ENCODE measurements at places on chromosomes 6 and 20.

DNA sequence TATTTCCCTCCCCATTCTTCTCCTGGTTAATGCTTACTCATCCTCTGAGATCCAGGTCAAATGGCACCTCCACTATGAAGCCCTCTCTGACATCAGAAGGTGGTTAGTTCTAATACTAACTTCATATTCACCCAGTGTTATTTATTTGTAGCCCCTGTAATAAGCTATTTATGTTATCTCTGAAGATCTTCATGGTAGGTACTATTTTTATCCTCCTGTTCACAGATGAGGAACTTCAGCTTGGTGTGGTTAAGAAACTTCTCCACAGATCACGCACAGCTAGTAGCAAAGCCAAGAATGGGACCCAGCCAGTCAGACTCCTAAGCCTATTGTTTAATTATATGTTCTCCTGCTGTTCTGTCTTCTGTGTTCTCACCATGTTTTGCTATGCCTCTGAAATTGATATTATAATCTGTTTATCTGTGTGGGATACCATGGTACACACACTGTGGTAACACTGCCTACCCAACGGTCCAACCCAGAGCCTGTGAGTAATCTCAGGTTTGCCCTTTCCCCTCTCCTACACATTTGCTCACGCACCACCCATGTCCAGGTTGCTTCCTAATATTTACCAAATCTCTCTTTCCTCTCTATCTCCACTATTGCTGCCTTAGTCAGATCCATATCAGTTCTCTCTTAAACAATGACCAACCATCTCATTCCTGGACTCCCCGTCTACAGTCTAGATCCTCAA is 98.4 kb downstream of the IPCEF1 start:
- no peak for DNase-seq

DNA sequence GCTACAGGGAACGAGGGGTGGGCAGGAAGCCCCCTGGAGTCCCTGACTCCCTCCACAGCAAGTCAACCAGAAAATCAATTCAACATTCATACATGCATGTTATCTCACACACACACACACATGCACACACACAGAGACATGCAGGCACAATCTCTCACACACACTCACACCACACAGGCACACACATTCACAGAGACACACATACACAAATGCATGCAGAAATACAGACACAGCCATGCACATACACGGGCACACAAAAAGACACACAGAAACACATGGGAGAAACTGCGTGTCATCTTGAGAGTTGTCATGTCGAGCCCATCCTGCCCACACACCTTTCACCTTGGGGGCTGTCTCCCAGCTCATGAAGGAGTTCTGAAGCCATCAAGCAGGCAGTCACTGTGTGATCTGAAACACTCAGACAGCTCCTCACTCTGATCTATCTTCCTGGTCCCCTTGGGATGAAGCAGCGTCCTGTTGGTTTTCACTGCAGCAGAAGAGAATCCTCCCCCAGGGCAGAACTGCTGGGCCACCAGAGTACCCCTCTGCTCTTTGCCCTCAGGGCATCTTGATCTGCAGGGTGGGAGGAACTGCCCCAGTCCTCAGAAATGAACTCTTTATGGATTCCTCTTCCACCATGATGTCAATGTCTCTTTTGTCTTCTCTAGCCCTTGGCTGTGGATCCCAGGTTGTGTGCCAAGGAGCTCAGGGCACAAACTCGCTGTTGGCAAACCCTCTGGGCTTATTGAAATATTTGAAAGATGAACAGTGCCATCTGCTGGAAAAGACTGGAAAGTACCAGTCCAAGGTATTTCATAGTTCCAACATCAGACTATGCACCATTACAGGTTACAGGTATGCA is 8.8 kb downstream of the RAET1L start:
- DNase-seq: peak; percentile 29

DNA sequence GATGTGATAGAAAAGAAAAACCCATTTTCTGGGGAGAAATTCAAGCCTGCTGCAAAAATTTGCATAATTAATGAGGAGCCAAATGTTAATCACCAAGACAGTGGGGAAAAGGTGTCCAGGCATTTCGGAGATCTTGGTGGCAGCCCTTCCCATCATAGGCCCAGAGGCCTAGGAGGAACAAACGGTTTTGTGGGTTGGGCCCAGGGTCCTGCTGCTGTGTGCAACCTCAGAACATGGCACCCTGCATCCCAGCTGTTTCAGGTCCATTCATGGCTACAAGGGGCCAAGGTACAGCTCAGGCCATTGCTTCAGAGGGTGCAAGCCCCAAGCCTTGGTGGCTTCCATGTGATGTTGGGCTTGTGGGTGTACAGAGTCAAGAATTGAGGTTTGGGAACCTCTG is 189.8 kb upstream of the IMPG1 start:
- DNase-seq: no peak

GRCh38 chr6:150212778-150213177 is 69.9 kb downstream of the PPP1R14C start:
- peak; percentile 57 for DNase-seq

GRCh38 chr6:142331075-142331551 is 29.3 kb downstream of the ADGRG6 start:
- no peak for DNase-seq

GRCh38 chr6:94349227-94349626 is 929.9 kb upstream of the EPHA7 start:
- DNase-seq: peak; percentile 82
